ENCODE measurements at places on chromosomes 16 and 17.

DNA sequence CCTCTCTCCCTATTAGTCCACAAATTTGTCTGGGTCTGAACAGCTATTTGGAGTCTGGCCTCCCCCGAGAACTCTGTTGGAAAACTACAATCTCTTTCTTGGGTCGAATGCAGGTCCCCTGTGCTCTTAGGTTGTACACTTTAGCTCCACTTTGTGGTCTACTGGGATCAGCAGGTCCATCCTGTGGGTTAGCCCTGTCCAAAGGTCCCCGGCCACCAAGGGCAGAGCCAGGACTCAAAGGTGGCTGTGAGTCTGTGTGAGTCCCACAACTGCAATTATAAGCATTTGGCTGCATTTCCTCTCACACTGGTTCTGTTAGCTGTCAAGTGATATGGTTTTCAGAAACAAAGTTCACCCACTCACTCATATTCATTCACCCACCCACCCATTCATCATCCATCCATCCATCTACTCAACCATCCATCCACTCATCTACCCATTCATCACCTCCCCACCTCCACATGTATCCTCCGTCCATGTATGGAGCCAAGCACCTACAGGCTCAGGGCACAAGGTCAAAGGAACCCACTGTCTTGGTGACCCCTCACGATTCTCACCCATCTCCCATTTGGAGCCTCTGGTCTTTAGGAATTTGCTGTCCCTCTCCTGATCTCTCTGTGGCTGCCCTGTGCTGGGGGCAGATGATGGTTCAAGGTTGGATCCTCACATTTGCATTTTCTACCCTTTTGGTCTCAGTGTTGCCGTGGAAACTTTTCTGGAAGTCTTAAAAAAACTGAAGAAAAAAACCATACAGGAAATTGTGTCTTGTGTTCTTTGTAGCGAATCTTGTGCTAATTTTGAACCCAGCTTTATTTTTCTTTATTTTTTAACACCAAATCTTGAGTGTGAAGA is 45.8 kb downstream of the IRF8 start:
- no peak for DNase-seq

- DNase-seq, result no peak
Observed at GRCh38 chr17:60077672-60078519, 825 bp downstream of the HEATR6 start.

GRCh38 chr16:10521681-10522274 is 58.6 kb downstream of the EMP2 start:
- DNase-seq, result peak; percentile 47

DNA sequence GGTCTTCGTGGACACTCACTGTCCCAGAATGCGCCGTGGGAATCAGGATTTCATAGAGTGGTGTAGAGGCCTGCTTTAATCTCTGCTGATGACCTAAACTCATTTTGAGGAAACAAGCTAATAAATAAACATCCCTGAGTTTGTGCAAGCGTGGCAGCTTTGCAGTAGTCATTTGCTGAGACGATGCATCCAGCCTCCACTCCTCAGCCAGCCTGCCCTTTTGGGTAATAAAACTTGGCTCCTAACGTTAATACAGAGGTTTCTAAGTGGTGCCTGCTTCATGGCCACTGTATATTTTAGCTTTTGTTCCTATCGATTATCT is 1.3 kb downstream of the DGKE start:
- DNase-seq, result no peak

GRCh38 chr17:82851381-82851780 is 11.6 kb upstream of the ZNF750 start:
- DNase-seq, result no peak

GRCh38 chr17:73013816-73014663 is 78.4 kb downstream of the SLC39A11 start:
- no peak for DNase-seq

DNA sequence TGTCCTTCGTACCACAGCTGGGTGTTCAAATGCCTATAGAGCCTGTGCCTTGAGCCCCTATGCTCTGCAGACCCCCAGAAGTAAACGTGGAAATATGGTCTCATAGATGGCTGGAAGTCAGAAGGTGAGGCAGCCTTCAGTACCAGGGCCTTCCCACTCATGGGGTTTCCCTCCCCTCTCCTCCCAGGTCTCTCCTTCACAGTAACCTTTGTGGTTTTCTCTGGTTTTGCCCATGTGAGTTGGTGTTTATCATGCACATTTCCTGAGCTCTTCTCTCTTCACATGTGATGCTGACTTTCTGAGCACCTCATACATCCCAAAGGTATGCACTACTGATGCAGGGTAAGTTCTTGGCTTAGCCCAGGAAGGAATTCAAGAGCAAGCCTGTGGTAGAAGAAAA is 35.4 kb downstream of the TMEM114 start:
- no peak for DNase-seq

DNA sequence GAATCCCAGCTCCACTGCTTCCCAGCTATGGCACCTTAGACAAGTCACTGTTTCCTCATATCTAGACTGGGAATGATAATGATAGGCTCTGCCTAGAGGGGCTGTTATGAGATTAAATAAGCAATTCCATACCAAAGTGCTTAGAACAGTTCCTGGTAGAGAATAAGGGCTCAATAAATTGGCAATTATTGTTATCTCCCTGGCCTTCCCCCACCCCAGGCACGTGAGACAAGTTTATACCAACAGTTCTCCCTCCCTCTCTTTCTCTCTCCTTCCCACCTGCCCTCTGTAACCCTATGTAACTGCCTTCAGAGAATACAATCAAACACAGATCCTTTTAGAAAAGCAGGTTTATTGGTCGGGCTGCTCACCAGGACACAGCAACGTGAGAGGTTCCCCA is 13.9 kb upstream of the STAT3 start:
- DNase-seq, result no peak

DNA sequence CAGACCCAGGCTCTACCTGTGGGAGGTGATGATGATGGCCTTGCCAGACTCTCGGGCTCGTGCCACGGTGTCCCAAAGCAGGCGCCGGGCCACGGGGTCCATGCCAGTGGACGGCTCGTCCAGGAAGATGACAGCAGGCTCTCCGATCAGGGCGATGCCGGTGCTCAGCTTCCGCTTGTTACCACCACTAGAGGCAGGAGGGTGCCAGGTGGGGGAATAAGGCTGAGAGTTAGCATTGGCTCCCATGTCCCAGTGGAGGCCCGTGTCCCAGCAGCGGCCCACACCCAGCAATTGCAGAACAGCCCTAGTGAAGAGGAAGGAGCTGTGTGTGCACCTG is 10.3 kb upstream of the RNPS1 start:
- no peak for DNase-seq

GRCh38 chr17:12536472-12536871 is 129.2 kb upstream of the MYOCD start:
- DNase-seq, result no peak

DNA sequence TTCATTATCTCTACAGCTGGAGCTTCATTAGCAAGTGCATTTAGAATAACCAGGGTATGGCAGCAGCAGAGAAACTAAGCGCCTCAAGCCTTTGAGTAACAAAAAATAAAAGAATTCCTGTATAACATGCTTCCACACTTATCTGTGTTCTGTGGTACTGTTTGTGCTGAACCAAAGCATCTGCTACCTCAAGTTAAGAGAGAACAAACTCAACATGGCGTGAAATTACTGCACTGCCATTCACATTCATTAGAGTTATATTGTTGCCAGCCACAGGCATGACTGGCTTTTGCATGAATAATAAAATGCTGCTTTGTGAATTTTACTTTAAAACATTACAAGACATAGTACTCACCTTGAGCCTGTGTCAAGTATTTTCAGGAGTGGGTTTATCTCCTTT is 76.6 kb downstream of the NLK start:
- DNase-seq, result no peak

DNA sequence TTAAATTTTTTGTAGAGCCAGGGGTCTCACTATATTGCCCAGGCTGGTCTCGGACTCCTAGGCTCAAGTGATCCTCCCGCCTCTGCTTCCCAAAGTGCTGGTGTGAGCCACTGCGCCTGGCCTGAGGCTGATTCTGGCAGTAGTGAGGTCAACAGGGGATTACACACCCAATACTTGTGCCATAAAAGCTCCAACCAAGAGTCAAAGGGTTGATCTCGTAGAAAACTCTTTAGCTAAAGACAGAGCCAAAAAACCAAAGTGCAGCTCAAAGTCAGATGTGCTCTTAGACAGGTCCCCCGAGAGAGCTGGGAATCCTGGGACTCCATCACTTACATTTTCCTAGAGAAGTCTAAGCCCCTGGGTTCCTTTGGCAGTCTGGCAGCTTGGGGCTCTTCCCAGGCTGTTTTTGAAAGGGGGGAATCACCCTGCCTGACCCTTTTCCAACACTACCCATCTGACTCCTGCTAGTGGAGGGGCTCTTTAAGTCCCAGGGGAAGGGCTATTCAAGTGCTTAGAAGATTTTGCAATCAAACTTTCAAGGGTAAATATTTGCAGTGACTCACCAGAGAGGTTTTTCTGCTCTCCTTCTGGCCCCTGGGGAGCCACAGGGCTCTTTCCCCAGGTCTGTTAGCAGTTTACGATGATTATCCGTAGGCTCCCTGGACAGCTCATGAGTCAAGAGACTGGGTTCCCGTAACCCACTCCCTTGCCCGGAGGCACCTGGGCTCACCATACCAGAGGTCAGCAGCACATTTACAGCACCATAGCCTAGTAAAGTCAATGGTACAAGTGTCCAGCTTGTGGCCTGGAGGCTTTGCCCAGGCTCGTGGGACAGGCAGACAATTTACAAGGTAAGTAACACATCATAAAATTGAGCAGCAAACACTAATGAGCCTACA is 408.7 kb downstream of the SLC39A11 start:
- no peak for DNase-seq

DNA sequence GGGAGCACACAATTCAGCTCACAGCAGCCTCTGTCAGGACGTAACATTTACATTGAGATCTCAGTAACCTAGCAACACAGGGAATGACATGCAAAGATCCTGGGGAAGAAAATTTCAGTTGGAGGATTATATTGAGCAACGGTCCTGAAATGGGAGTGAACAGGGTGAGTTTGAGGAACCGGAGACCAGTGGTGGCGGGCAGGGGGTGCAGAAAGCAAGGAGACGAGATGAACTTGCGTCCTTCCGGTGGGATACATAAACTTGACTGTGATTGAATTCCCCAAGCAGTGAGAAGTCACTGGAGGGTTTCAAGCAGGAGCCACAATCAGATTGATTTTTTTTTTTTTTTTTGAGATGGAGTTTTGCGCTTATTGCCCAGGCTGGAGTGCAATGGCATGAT is 51.5 kb downstream of the SHISA6 start:
- DNase-seq, result no peak

DNA sequence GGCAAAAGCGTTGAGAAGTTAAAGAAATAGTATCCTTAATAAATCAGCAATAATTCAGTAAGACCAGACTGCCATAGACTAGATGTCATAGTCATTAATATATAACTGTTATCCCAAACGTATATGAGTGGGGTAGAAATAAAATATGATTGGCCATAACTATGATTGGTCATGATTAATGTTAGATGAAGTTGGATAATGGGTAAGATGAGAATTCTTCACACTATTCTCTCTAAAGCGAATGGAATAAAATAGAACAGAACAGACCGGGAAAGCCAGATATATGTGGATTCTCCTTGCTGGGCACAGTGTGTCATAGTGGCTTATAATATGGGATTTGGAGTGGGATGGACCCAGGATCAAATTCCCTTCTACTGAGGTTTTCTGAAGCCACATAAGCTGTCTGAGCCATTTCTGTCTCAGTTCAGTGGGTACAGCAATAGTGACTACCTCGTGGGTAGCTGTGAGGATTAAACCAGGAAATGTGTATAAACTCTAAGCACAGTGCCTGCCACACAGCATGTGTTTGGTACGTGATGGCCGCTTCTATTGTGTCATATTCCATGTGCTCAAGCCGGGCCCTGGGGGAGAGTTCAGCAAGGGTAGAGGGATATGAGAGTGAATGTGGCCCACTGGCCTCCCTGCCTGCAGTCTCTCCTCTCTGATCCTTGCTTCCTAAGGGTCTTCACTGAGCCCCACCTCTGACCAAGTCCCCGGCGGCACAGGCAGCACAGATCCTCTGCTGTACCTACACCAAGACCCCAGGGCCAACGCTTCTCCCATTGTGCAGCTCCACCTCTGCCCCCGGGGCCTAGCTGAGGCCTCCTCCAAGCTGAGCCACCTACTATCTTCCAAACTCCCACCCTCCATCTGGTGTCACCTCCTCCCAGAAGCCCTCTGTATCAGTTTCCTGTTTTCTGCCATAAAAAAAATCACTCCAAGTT is 3.7 kb downstream of the CETP start:
- DNase-seq, result no peak

GRCh38 chr17:10119203-10120108 is 79.0 kb downstream of the GAS7 start:
- DNase-seq, result no peak

GRCh38 chr16:12271006-12271405 is 294.5 kb downstream of the SNX29 start:
- DNase-seq, result peak; percentile 5

DNA sequence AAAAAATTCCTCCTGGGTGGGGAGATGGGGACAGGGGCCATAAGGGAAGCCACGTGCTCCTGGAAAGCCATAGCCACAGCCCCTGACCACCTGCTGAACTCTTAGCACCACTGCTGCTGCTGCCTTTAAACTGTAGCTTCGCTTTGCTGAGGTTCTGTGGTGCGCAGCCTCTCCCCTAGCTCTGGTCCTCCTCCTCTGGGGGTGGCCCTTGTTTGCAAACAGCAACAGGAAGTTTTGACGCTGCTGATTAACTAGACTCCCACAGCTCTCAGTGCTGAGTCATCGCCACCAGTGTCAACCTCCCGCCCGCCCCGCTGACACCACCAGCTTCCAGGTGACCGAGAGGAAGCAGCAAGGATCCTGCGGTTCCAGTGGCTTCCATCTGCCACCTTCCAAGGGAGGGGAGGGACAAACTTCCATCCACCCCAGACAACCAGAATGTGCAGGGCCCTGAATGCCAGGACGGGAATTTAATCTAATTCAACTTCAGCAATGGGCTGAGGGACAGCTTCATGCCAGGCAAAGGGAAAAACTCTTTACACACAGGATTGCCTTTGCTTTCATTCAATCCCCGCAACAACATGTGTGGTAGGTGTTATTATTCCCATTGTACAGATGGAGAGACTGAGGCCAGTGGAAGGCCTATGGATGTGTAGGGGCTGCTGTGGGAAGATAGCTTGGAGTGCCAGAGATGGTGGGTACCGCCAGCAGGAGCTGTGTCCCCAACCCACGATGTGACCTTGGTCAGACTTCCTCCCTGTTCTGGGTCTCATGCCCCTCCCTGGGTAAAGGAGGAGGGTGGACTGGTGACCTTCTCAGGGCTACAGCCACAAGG is 8.1 kb upstream of the KIFC3 start:
- no peak for DNase-seq

GRCh38 chr17:27466376-27466742 is 10.1 kb downstream of the KSR1 start:
- no peak for DNase-seq

DNA sequence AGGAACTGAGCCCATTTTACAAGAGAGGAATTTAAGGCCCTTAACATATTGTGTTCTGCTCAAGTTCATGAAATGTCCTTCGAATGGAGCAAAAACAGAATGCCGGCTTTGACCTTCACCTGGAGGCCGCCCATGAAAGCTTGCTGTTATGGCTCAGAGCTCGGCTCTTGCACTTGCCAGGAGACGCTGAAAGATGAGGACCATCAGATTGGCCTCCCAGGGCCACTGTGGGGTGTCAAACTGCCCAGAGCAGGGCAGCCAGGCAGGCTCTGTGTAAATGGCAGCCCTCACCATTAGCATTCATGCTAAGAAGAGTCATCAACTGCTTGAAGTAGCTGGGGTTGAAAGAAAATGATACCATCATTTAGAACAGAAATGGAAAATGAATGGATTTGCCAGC is 39.3 kb downstream of the IL21R start:
- DNase-seq, result no peak

All from NCI-H1694 (cell line).